ENCODE measurements at places on chromosomes 1 and 21.

- DNase-seq = no peak
Observed at GRCh38 chr1:35886577-35887431, 3.8 kb downstream of the AGO1 start.

DNA sequence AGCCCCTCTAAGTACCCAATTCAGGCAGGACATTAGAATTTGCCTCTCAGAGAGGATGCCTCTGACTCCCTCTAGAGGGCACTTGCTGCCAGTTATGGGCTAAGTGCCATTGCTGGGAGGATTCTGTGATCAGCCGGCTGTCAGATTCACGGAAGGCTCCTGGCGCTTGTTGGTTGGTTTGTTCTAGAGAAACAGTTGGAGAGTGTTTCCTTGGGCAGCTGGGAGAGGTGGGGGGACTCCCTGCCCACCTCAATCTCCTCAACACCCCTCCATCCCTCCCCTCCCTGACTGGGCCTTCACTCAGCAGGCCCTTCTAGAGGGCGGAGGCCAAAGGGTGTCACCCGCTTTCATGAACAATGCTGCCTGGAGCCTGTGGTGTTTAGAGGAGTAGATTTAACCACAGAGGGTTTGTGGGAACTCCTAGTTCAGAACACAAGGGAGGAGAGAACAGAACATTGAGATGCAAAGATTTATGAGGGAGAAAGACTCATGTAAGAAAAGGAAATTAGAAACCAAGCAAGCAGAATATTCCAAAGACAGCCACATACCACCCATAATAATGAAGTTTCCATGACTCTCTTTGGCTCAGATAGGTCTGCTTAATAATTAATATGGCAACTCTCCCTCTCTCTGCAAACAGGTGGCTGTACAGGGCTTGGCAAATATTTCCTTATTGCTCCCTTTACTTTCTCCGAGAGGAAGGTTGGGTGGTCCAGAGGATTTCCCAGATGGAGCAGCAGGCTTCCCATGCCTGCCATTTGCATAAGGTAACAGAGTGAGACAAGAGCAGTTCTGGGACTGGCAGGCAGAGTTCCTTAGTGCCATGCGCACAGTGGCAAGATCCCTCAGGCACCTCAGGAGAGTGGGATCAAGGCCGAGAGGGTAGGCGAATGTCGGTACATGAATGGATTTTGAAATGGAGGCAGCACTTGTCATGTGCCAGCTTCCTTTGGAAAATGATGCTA lies 30.0 kb upstream of the ACP6 start:
- peak; percentile 68 for DNase-seq

DNA sequence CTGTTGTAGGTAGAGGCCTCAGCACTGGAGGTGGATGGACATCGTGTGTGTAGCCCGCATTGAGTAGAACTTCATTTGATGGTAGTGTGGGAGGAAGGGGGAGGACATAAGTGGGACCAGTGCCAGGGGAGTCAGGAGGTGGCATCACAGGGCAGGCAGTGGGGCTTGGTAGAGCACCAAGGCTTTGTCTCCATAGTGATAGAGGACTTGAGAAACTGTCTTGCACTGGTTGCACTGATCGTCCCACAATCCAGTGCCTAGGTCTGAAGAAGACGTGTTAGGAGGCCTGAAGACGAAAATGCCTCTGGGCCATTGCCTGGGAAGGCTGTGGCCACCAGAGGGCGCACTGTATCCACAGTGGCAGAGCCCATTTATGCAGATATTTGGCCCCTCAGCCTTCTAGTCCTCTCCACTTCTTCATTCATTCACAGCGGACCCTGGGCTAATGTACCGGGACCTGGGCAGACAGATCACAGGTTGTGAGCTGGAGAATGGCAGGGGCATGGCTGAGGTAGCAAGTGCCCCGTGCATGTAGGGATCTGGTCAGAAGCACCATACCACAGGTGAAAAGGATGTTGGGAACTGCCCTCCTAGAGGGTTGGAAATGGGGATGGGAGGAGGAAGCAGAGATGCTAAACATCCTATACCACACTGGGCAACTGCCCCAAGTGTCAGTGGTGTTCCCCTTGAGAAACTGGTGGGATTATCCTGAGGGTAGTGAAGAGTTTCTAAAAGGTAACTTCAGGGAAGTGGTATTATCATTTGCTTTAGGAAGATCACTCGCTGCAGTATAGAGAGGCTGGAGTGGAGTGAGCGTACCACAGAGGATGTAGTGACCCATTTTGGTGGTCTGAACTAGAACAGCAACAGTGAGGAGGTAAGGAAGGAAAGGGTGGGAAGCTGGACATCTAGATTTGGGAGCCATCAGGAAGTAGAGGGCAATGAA lies 95.3 kb downstream of the PIK3R3 start:
- DNase-seq = peak; percentile 21

GRCh38 chr1:20073256-20073655 lies 3.3 kb downstream of the PLA2G5 start:
- DNase-seq = no peak

DNA sequence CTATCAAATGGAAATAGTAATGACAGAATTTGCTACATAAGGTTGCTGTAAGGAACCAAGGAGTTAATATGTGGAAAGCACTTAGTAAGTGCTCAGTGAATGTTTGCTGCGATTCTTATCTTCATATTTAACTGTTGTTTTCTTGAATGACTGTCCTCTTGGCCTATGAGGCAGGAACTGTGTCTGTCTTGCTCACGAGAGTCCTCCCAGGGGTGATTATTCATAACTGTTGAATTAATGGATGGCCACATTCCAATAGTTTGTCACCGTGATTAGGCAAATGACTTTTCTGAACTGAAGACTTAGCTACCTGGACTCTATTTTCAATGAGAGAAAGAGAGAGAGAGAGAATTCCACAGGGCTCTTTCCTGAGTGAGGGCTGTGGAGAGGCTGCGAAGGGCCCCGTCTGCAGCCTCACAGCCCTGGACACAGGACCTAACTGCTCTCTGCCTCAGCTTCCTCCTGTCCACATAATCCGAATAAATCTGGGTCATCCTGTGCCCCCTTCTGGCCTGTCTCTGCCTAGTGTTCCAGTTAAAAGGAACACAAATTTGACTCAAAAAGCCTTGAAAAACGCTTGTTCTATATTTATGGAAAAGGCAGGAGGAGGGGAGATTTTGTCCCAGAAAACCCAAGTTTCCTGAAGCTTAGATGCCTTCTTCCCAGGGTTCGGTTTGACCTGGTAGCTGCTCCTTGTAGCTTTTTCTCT lies 8.5 kb downstream of the EDN2 start:
- DNase-seq = no peak

DNA sequence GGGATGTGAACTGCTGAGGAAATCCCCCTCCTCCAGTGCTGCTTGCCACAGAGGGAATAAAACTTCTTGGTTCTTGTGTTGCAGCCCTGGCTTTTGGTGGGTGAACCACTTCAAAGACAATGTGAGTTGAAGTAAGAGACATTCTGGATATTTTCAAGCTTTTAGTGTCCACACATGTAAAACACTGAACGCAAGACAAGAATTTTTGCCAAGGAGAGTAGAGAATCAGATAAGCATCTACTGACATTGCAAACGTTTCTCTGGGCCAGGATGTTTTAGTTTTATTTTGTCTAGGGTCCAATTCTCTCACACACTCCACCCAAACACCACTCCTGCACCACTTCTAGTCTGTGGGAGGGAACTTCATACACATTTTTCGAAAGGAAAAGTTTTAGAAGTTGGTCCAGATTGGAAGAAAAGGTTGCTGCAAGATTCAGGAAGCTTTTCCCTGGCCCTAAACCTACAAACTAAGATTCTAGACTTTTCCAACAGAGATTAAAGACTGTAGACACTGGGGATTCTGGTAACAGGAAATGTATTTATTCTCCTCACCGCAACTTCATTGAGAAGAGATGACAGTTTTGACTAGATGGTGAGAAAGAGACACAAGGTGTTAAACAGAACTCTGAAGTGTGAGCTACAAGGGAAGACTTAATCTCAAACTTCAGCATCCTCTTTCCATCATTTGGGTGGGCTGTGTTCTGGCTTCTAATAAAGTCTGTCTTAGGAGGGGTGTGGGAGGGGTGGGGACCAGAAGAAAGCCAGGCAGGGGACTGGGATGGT lies 16.1 kb downstream of the FASLG start:
- DNase-seq = no peak

GRCh38 chr21:45916011-45916840 lies 65.3 kb upstream of the COL6A1 start:
- DNase-seq = no peak

GRCh38 chr1:107459204-107459904 lies 318.5 kb downstream of the NTNG1 start:
- DNase-seq = no peak

GRCh38 chr1:154659823-154660592 lies 52.0 kb upstream of the ADAR start:
- no peak for DNase-seq

- DNase-seq = no peak
Observed at GRCh38 chr1:2476061-2476999, at the start of gene PLCH2. TSS of gene PLCH2 (plus strand) at chr1:2476289. CDS start at chr1:2476589, 300 bp downstream.

- no peak for DNase-seq
Observed at GRCh38 chr1:3650248-3651025, 534 bp upstream of the WRAP73 start.

GRCh38 chr1:208136459-208137182 lies 107.6 kb downstream of the PLXNA2 start:
- DNase-seq = no peak

- DNase-seq = no peak
Observed at GRCh38 chr21:45263534-45263933, 24.2 kb downstream of the POFUT2 start.

- DNase-seq = no peak
Observed at GRCh38 chr1:9059891-9060744, 9.3 kb downstream of the SLC2A5 start.

GRCh38 chr1:205531191-205532025 lies 26.9 kb downstream of the CDK18 start:
- no peak for DNase-seq

DNA sequence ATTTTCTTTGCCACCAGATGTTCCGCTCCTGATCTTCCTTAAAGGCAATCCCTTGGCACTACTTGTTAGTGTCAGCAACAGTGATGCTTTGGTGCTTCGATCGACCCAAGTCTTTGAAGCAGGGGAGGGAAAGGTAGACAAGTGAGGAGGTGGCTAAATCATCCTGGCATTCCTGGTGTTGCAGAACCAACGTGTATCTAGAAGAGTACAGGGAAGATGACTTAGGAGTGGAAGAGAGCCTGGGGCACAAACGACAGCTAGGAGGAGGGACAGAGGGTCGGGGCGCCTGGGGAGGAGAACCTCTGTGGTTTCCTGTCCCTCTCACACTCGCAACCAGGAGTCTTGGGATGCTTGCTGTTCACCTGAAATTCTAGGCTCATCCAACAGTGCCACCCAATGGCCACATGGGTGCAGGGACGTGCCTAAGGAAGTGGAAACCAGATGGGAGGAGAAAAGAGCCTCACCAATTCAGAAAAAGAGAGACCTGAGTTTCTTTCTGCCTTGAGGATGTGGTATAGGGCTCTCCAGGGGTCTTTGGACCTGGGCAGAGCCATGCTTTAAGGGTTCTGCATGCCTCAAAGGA lies 9.5 kb upstream of the KCNA2 start:
- DNase-seq = peak; percentile 72

DNA sequence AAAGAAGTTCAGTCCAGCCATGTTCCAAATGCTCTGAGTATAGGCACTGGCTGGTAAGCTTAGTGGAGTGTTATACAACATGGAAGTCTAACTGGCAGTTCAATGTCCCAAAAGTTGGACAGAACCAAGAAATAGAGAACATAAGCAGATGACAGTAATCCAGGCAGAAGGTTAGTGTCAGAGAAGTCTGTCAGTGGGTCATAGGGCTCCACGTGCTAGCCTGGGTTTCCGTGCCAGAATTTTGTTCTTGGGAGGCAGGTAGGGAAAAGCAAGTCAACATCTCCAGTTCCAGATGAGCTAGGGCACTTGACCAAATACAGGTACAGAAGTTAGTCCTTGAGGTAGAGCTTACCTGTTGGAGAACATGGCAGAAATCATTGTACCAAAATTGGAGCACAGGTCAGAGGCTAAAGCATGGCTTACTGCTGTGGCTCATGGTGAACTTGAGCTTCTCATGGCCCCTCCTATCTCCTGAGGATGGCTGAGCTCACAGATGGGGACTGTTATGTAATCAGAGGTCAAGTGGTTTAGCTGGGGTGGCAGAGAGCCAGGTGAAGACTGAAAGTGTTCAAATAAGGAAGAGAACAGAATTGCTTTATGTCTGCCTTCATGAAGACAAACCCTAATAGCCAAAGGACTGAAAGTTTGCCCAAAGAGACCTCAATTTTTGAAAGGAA lies 170.8 kb downstream of the NFIA start:
- DNase-seq = peak; percentile 29

DNA sequence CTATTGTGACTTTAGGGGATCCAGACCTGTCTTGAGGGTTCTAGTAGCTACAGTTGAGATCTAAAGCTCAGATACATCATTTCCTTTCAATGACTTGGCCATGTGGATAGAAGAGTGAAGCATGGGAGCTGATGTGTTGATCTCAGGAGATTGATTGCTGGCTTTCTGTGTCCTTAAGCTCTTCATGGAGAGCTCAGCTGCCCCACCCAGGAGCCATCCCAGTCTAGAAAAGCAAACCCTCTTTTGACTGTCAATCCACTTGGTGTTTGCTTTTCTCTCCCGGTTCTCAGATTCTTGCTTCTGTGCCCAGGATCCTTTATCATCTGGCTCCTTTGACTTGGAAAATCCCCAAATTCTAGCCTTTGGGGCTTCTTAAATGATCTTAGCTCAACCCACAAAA lies 87.2 kb downstream of the ATP1A1 start:
- no peak for DNase-seq

GRCh38 chr1:14392859-14393365 lies 205.6 kb upstream of the KAZN start:
- DNase-seq = no peak

- DNase-seq = no peak
Observed at GRCh38 chr1:99650030-99650429, 4.1 kb downstream of the PALMD start.

GRCh38 chr1:111855260-111855659 lies 99.6 kb downstream of the DDX20 start:
- no peak for DNase-seq

- DNase-seq = no peak
Observed at GRCh38 chr1:192539297-192540092, 36.1 kb upstream of the RGS1 start.

GRCh38 chr1:89836252-89837035 lies 15.6 kb downstream of the LRRC8D start:
- no peak for DNase-seq

DNA sequence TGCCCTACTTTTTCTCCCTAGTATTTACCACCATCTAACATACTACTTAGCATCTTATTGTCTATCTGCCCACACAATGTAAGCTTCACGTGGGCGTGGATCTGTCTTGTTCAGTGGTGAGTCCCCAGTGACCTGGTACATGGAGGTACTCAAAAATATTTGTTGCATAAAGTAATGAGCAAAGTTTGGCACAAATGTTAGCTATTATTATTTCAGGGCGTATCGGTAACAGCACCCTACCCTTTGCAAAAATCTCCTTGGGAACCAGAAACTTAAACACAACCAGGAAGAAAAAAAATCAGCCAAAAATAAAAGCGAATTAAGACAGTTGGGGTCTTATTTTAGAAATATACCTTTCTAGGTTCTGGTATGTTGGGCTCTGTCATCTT lies 454 bp upstream of the NENF start:
- DNase-seq = no peak

- DNase-seq = no peak
Observed at GRCh38 chr21:25359724-25360123, 247.6 kb downstream of the MRPL39 start.
